Stimulated activated CD8-positive, alpha-beta memory T cell treated with anti-CD3 and anti-CD28 coated beads, Interleukin-4, amount 100 ng/mL, for 1 hour (primary cell): ENCODE measurements at places on chromosomes 4 and X.

- no peak for DNase-seq
Observed at GRCh38 chr4:105194328-105195231, 47.9 kb downstream of the TET2 start.

- DNase-seq: no peak
Observed at GRCh38 chr4:1945912-1946311, 62.9 kb downstream of the NELFA start.

- DNase-seq: no peak
Observed at GRCh38 chr4:94400191-94400590, 51.6 kb upstream of the PDLIM5 start.

- no peak for DNase-seq
Observed at GRCh38 chrX:10233173-10233572, 76.4 kb downstream of the CLCN4 start.

DNA sequence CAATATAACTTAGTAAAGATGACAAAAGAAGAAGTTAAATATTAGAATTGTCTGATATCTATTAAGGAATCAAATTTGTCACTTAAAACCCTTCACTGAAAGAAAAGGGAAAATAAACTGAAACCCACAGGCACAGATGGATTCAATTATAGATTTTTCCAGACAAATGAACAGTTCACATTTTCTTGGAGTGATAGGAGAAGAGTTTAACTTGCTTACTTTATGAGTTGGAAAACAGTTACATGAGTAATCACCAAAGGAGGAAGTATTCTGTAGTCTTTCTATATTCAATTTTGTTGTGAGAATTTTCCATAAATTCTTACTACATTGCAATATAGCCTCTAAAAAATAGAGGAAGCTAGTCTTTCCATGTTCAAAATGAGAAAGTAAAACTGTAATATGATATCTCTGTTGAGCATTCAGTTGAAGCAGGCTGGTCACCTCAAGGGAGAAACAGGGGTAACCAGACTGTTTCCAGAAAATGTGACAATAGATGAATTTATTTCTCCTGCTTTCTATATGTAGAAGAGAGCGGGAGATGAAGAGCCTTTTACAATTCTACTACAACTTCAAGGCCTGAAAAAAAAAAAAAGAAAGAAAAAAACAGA, 330.3 kb upstream of the EPHA5 start:
- no peak for DNase-seq

GRCh38 chr4:61246034-61246433, 45.9 kb downstream of the ADGRL3 start:
- DNase-seq: no peak

- no peak for DNase-seq
Observed at GRCh38 chr4:80576796-80577195, 241.3 kb downstream of the CFAP299 start.

GRCh38 chr4:78002260-78002659, 54.9 kb upstream of the FRAS1 start:
- no peak for DNase-seq

DNA sequence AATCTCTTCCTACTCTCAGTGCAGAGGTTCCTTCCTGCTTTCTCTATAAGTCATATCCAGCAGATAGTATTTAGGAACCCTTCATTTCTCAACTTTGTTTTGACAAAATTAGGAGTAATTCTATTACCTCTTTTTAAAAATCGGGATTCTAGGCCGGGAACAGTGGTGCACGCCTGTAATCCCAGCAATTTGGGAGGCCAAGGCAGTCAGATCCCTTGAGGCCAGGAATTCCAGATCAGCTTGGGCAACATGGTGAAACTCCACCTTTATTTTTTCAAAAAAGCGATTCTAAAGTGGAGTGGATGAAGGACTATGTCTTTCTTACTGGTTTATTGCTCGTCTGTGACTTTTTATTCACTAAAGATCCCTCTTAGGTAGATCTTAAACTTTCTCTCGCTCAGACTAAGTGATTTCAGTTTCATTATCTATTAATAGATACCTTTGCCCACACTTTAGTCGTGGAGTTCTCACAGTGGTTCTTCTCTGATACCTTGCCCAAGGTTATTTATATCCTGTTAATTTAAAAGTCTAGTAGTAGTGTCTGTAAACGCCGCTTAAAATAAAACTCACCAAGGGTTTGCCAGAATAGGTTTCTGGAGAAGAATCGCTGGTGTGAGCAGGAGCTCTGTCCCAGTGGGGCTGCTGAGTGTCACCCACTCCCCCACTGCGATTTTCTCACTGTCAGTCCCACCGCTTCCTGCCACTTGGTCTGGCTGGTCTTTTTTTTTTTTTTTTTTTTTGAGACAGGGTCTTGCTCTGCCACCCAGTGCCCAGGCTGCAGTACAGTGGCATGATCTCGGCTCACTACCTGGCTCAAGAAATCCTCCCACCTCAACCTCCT, 27.0 kb upstream of the TMEM131L start:
- no peak for DNase-seq

DNA sequence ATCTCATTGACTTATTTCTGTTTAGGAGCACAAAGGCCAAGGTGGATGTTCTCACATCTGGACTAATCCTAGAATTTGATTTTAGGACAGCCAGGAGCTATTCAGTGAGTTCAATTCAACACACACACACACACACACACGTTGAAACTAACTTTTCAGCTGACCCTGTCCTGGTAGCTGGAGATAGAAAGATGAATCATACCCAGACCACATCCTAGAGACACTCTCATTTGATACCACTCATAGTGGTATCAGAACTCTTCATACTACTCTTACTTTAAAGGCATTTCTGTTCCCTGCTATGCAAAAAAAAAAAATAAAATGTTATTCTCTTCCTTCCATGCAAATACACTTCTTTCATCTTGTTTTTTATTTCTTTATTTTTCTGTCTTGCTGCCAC, 36.7 kb downstream of the KLF8 start:
- no peak for DNase-seq

DNA sequence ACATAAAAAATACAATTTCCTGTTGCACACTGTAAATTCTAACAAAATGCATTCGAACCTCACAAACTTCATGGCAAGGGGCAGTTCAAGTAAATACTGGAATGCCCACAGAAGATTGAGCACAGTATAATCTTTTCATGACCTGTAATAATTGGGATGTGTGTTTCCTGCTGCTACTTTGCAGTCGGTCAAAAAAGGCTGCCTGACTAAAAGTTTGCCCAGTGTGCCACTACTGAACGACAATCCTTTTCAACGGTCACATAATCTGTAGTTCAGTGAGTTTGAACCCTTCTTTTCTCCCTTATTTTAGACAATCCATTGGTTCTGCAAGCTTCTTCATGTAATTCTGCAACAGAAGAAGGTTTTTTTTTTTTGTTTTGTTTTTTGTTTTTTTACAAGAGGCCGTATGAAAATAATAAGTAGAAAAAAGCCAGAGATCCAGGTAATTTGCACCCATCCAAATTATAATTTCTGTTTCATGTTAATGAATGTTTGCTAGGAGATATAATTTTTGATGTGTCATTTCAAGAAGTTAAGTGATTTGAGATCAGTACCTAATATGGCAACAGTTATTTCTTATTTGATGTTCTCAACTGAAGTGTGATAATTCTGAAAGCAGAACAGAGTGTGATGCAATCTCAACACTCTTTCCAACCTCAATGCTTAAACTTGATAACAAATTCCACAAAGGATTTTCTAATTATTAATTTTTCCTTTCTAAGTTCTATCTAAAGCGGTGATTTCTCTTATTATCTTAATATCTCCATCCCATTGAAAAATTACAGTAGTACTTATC, 237.6 kb downstream of the FSTL5 start:
- no peak for DNase-seq

DNA sequence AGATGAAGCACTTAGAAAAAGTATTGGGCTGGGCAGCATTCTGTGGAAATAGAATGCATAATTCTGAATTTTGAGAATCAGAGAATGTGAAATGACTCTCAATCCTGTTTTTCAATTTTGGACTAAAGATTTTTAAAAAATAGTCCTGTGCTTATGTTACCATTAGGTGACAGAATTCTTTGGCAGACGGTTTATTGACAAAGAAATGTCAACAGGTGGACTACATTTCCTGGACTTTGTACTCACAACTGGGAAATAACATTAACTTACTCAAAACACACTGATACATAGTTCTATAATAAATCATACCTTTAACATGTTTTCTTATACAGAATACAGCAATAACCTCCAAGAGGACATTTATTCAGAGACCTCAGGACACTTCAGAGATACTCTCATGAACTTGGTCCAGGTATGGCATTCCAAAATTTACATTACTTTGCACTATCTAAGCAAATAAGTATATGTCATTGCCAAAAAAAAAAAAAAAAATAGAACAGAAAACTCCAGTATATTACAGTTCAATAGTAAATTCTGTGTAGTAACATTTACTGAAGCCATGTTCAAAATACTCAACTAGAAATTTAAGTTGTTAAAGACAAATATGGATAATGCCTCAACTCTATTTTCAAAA, 72.7 kb downstream of the ANXA10 start:
- DNase-seq: no peak

- no peak for DNase-seq
Observed at GRCh38 chr4:40087799-40088366, 31.2 kb downstream of the N4BP2 start.

GRCh38 chr4:84977396-84977795, 10.9 kb upstream of the WDFY3 start:
- no peak for DNase-seq

GRCh38 chr4:8777320-8778196, 94.1 kb downstream of the HMX1 start:
- no peak for DNase-seq

DNA sequence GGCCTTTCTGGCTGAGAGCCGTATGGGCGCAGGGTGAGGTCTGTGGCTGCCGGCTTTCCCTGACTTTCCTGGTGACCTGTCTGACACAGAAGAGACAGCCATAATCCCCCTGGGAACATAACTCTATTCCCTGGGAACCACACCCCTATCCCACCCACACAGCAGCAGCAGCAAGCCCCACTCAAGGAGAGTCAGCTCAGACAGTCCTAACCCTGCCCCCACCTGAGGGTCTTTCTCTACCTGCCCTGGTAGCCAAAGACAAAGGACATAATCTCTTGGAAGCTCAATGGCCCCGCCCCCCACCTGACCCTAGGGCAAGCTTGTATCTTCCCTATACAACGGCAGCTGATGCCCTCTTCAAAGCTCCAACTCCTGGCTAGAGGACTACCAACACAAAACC, 74.6 kb downstream of the PABPC4L start:
- no peak for DNase-seq

GRCh38 chrX:154890990-154891639, 5.0 kb downstream of the F8A1 start:
- DNase-seq: no peak

DNA sequence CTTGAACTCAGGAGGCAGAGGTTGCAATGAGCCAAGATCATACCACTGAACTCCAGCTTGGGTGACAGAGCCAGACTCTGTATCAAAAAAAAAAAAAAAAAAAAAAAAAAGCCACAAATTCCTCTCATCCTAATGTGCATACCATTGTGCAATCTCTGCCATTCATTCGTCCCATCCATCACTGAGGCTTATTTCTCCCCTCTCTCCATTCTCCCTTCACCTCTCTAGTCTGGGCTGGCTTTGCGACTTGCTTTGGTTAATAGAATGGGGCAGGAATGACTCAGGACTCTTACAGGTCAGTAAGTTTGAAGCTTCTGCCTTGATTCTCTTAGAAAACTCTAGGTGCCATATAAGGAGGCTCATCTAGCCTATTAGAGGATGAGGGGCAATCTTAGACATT, 60.3 kb upstream of the DDX3X start:
- DNase-seq: no peak

GRCh38 chr4:13432453-13432852, 51.7 kb downstream of the RAB28 start:
- DNase-seq: no peak

GRCh38 chr4:4480685-4481398, 61.0 kb downstream of the STX18 start:
- DNase-seq: no peak

- no peak for DNase-seq
Observed at GRCh38 chr4:131978120-131978519, 1171.0 kb upstream of the PCDH10 start.

DNA sequence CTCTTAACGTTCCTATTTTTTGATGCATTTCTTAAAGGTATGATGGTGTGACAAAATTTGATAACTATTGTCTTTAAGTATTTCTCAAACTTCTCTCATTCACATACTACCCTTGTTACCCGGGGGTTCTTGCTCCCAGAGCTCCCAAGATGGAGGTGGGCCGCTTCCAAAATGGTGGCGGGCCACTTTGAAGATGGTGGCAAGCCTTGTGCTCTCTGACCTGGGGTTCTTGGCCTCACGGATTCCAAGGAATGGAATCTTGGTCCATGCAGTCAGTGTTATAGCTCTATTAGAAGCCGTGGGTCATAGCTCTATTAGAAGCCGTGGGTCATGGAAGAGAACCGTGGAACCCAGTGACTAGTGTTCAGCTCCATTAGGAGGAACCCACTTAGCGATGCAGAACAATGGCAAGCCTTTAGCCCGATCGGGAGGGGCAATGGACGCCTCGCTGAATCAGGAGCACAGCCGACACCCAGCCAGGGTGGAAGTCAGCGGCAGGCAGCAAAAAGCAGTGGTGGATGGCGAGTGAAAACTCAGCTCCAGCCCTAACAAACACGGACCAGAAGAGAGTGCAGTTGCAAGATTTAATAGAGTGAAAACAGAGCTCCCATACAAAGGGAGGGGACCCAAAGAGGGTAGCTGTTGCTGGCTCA, 403.4 kb downstream of the MAPK10 start:
- DNase-seq: no peak

DNA sequence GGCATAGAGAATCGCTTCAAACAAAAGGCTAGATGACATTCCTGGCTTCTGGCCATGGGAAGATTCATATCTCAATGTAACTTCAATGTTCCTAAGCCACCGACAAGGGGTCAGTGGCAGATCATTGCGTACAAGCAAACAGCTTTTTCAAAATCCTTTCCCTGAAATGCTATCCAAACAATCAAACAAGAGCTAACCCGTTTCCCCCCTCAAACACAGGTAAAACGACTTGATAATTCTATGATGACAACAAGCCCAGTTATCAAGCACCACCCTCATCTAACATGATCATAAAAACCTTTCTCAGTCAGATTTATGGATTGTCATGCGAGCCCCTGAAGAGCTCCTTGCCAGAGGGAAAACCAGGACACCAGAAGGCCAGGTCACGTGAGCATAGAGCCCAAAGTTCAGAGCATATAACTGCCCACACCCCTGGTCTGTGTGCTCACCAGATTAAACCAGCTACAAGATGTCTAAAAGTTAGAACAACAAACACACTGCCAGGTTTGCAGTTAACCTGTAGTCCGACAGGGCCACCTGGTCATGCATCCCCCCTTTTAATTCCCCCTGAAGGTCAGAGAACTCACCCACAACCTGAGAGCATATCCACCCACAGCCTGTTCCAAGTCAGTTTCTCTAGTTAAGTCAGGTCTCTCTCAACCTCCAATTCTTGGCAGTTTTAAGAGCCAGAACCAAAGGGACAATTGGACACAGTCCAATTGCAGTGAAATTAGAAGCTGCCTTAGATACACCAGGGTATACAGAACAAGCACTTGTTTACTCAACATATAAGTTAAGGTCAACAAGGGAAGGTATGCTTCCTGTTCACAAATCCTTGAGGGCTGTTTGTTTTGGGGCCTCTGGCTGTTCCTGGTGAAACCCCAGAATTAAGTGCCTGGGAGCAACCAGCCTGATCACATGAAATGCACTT, 248.1 kb upstream of the PPARGC1A start:
- DNase-seq: no peak
